GM04504 (cell line): ENCODE measurements at places on chromosomes 7 and 10.
A peak's percentile ranks its signal among the peaks of the same experiment; 100 is the strongest.

GRCh38 chr7:33091111-33091531 is 18.1 kb downstream of the RP9 start:
- DNase-seq, result no peak

- DNase-seq, result peak; percentile 44
Measured at GRCh38 chr10:103238506-103239252, 7.0 kb upstream of the RPEL1 start.

GRCh38 chr10:77159538-77160110 is 478.0 kb downstream of the KCNMA1 start:
- no peak for DNase-seq

DNA sequence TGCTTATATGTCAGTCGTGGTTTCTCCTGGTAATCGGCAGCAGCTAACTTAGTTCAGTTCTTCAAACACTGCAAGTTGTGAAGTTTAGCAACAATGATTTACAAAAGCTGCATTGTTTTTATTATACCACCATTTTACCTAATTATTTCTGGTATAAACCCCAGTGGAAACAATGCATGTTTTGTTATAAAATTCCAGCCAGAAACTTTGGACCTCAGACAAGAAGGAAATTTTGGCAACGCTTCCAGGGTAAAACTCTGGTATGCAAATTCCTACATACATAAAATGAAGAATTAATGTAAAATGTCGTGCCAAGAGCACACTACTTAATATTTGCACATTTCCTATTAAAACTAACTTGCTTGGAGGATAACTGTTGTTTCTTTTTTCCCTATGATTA is 277.4 kb upstream of the LYZL1 start:
- no peak for DNase-seq

GRCh38 chr7:68613405-68613804 is 984.9 kb upstream of the AUTS2 start:
- no peak for DNase-seq

DNA sequence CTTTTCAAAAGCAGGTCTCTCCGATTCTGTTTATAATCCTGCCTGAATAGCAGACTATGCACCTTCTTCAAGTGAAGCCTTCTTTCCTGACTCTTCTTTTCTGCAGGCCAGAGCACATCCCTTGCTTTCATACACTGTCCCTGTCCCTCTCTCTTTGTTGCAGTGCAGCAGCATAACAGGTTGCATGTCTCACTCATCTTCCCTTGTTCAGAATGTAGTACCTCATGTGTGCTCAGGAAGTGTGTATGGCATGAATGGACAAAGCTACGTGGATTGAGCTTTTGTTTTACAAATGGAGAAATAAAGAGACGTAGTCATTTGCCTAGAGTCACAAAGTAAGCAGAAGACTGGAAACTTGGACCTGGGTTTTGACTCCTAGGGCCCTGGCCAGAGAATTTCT is 68.0 kb downstream of the PTPRZ1 start:
- DNase-seq, result no peak

GRCh38 chr10:20228729-20229128 is 412.5 kb downstream of the PLXDC2 start:
- DNase-seq, result no peak

- DNase-seq, result no peak
Measured at GRCh38 chr10:34255035-34255434, 560.1 kb downstream of the PARD3 start.
